Naive thymus-derived CD8-positive, alpha-beta T cell (primary cell): ENCODE measurements at places on chromosomes 12 and 14. TPM values are rescaled to one million over a fixed set of nuclear protein-coding genes. Genes with fewer than 3 reads are reported as not detected.

- no peaks in the 10 kb centered on the region for H3K27me3 ChIP-seq
- H3K27ac ChIP-seq, result no peak overlapping the region
- H3K36me3 ChIP-seq, result no peaks in the 10 kb centered on the region
- H3K4me1 ChIP-seq, result no peaks in the 10 kb centered on the region
- no peak for DNase-seq
These were observed 279.0 kb downstream of the SLC16A7 start for GRCh38 chr12:59874781-59875180.

DNA sequence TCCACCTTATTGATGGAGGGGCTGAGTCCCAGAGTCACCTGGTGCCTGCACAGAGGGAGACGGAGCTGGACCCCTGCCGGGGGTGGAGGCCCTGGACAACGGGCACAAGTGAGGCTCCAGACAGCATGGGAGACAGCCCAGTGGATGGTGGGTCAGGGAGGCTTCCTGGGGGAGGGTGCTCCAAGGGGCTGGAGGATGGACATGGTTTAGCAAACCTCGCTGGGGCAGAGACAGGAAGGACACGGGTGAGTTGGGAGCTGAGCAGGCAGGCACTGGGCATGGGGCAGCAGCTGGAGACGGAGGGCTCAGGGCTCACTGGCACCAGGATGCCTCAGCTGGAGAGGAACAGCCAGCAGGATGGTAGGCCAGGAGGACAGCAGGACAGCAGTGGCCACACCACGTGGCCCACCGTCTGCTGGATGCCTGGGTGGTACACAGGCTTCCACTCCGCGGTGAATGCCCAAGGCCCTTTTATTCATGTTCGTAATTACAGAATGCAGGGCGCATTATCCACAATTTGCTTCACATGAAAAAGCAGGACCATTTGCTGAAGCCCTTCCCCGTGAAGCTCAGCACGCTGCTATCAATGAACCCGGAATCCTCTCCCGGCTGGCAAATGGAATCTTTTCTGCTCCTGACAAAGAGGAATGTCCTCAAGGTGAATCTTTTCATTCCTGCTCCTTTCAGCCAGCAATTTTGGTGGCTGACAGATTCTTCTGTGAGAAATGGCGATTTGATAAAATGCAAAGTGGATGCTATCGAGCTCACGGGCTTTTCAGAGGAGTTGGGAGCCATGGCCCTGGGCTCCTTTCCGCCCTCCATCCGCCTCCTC is 138.1 kb upstream of the C14orf180 start:
- no peaks in the 10 kb centered on the region for H3K27me3 ChIP-seq
- H3K4me1 ChIP-seq, result peaks cover 7% of the 10 kb centered on the region
- H3K27ac ChIP-seq, result no peak overlapping the region
- no peak for DNase-seq
- no peaks in the 10 kb centered on the region for H3K36me3 ChIP-seq

Gene KRT83
- total RNA-seq, result not detected

Gene SIX6
- not detected for total RNA-seq

Gene SLC10A1
- total RNA-seq, result not detected
